H1 (cell line): ENCODE measurements at places on chromosomes 3 and 15.
A peak's percentile ranks its signal among the peaks of the same experiment; 100 is the strongest.

GRCh38 chr3:141278196-141279076, 46.8 kb downstream of the PXYLP1 start:
- DNase-seq: no peak

- DNase-seq: no peak
These were observed 9.3 kb upstream of the ATP13A4 start for GRCh38 chr3:193564012-193564411.

- peak; percentile 78 for DNase-seq
These were observed 41.1 kb downstream of the LIMD1 start for GRCh38 chr3:45635475-45636256.

GRCh38 chr3:193842029-193842798, 249.2 kb downstream of the OPA1 start:
- DNase-seq: no peak

DNA sequence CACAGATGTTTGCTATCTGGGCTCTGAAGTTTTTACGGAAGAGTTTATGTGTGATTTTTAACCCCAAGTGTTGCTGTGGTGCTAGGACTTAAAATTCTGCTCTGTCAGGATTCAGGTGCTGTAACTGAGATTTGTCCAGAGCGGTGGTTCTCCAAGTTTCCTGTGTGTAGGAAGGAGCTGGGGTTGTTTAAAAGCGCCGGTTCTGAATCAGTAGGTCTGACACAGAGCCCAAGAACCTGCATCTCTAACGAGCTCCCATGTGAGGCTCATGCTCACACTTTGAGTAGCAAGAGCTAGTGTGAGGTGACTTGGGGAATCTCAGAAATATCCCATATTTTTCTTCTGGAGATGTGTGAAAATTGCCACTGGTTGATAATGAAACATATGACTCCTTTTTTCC, 325.5 kb downstream of the SATB1 start:
- no peak for DNase-seq

- DNase-seq: no peak
These were observed 375.1 kb downstream of the SHQ1 start for GRCh38 chr3:72473156-72473555.

DNA sequence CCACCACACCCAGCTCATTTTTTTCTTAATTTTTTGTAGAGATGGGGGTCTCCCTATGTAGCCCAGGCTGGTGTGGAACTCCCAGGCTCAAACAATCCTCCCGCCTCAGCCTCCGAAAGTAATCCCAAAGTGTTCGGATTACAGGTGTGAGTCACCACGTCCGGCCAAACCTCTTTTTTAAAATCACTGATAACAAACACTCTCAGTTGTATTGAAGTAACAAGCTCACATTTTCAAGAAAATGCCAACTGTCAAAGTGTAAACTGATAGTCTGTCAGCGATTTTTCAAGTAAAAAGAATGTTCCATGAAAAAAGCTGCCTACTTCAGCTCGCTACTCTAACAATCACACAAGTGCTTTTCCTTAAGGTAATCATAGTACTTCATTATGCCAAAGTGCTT, 33.4 kb downstream of the UBXN7 start:
- DNase-seq: no peak

DNA sequence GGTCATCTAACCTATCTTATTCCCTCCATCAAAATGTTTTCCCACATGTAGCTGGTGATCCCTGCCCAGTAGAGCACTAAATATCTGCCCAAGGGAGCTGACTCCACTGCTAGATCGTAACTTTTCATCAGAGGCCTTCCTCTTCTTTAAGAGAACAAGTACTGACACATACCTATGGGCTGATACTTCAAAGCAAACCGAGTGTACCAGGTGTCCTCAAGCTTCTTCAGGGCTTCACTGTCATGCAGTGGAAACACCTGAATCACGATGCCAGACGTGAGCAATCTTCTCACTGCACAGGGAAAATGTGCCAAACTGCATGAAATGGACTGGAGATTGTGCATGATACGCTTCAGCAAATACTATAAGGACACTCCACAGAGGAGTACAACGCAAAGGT, 41.6 kb downstream of the ANO10 start:
- DNase-seq: no peak

DNA sequence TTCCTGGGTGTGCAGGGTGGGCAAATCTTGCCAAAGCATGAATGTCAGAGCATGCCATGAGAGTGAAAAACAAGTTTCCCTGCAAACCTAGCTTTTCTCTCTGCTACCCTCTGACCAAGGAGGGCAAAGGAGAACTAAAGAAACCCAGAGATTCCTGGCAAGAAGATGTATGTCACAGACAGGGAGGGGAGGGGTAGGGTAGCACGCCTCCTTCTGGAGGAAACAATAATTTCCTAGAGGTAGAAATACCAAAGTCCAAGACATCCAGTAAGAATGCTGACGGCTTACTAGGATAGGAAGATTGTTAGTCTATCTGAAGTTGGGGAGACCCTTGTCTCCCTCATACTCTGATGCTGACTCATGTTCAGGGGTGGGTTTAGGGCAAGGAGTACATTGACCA, 203.9 kb downstream of the NR1D2 start:
- no peak for DNase-seq

DNA sequence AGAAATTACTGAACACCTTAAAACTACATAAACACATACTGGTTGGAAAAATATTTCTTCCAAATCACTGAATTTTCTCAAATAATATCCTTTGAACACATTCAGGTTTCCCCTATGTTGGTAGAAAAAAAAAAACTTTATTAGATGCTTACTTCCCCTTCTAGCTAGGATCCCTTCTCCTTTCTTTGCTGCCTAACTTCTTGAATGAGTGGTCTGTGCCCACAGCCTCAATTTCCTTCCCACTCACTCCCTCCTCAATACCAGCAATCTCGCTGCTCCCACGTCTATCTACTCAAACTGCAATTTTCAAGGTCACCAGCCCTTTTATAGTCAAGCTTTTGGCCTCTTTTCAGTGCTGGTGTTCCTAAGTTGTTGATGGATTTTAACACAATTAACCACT, 8.3 kb downstream of the CD200R1 start:
- DNase-seq: no peak

DNA sequence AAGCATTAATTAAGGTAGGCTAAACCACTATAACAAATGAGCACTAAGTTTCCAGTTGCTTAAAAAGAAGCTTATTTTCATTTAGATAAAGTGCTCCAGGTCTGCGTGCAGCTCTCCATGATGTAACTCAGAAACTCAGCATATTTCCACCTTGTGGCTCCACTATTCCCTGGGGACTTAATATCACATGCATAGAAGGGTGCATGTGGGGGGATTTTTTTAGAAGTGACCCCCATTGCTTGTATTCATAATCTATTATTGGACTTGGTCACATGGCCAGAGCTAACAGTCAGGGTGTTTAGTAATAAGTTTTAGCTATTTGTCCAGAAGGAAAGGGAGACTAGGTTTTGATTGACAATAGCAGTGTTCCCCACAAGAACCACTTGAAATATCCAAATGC, 86.8 kb downstream of the TMCO5A start:
- DNase-seq: no peak

DNA sequence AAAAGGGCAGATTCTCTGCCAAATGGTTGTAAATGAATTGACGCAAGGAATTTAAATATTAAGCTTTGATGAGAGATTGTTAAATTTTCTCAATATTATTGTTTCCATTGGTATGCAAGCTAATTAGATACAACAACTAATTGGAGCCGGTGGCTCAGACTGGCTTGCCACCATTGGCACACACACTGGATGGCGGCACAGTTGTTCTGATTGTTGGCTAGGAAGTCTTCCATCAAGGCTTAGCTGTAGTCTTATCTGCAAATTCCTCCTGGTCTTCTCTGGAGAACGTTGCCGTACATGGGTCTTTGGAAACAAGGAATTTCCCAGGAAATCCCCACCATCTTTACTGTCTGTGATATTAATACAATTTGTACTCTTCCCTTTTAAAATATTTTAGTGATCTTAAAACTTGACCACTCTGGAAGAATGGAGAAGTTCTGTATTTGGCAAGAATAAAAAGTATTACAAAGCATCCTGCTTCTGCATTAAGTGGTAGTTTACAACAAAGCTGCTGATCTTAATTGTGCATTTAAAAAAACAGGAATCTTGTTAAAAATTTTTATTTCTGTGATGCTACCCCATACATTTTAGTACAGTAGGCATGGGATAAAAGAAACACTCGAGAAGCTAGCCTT, 126.5 kb downstream of the UBE2E2 start:
- no peak for DNase-seq

DNA sequence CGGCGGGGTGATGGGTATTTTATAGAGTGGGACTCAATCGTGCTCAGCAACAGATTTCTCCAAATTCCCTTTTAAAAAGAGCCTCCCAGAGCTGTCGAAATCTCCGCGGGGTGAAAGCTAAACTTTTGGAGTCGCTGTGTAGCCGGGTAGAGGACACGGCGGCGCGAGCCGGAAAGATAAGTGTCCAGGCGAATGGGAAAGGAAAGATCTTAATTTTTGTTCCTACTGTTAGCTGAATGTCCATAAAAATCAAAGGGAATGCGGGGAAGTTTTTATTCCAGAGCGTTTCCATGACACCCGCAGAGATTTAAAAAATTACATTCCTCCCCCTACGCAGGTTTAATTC, 9.1 kb downstream of the EOMES start:
- no peak for DNase-seq

DNA sequence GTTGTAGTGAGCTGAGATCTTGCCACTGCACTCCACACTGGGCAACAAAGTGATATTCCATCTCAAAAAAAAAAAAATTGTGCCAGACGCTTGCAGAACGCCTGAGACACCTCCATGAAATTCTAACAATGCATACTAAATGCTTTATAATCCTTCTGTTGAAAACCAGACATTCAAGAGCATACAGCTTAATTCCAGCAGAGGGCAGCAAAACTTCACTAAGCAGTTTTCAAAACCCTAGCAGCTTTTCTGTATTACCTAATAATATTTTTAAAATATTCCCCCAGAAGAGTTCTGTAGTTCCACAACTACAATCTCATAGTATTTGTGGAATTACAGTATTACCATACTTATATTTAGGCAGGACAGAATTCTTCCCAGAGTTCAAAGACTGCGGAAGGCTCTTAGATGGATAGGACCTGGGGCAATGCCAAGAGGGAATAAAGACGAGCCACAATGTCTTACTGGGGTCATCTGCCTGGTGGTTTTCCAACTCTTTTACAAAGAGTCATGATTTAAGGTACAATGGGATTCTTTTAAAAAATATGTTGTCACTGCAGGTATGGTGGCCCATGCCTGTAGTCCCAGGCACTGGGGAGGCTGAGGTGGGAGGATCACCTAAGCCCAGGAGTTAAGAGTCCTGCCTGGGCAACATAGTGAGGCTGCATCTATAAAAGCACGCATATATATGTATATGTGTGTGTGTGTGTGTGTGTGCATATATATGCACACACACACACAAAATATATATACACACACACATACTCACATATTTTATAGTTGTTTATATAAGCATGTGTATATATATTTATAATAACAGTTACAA, 19.6 kb upstream of the TASOR start:
- no peak for DNase-seq

GRCh38 chr3:128269006-128269775, 115.9 kb downstream of the EEFSEC start:
- no peak for DNase-seq

- DNase-seq: no peak
These were observed 55.6 kb upstream of the TBC1D23 start for GRCh38 chr3:100205171-100205570.

GRCh38 chr3:48739617-48739954, 22.6 kb upstream of the IP6K2 start:
- DNase-seq: no peak

GRCh38 chr3:35241236-35241635, 398.1 kb upstream of the ARPP21 start:
- DNase-seq: no peak
